D721Med (cell line): ENCODE measurements at places on chromosomes 4 and X.

DNA sequence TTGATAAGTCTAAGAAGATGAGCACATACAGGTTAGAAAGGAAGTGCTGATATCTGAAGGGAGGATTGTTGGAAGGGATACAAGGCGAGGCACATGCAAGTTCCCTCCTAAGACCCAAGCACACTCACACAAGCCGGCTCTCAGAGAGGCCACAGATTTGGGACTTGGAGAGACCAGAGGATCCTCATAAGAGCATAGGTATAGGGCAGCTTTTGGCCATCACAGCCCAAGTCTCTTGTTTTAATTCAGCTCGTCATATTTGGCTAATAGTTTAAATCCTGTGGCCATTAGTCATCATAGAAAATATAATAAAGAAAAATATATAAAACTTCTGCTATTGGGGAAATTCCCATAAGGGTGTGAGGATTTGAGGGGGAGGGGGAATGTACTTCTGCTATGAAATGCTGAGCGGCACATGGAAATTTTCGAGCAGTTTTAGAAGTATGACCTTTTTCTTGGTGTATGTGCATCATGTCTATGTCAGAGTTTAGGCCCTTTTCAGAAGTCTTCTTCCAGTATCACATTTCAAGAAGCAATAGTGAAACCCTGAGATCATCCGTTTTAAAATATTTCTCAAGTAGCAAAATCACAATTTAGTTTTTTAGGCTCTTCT is 97.7 kb downstream of the NFKB1 start:
- no peak for DNase-seq

DNA sequence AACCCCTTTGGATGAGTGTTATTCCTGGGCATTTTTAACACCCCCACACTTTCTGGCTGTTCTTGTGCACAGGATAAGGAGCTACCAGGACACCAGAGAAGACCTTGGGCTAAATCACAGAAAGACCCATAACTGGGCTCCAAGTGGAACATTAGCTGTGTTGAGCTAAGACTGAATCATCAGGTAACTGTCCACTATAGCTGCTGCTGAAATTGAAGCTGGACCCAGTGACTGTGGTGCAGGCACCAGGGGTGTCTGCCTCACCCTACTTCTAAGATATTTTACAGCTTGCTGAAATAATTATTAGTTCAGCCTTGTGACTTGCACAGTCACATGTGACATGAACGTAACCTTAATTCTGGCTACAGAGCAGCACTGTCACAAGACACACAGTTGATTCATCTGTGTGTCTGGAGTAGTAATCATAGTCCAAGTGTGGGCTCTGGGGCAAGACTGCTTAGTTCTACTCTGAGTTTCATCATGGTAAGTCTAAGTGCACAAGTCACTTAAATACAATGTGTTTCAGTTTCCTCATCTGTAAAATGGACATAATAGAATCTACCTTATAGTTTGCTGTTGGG is 127.4 kb downstream of the SLC39A8 start:
- no peak for DNase-seq

DNA sequence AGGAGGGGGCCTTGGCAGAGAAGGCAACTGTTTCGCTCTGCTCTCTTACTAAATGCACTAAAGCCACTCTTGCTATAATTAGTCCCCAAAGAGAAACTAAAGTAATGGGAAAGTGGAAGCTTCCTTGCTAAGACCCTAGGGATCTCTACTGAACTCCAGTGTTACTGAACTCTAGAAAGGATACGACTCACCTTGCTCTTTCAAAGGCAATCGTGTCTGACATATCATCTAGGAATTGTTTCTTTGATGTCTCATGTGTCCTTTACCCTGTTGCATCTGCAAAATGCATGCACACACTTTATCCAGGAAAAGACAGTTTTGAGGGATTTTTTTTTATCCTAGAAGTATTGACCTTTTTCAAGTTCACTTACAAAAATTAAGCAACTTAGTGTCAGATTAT is 148.1 kb upstream of the FAM9B start:
- DNase-seq: no peak

DNA sequence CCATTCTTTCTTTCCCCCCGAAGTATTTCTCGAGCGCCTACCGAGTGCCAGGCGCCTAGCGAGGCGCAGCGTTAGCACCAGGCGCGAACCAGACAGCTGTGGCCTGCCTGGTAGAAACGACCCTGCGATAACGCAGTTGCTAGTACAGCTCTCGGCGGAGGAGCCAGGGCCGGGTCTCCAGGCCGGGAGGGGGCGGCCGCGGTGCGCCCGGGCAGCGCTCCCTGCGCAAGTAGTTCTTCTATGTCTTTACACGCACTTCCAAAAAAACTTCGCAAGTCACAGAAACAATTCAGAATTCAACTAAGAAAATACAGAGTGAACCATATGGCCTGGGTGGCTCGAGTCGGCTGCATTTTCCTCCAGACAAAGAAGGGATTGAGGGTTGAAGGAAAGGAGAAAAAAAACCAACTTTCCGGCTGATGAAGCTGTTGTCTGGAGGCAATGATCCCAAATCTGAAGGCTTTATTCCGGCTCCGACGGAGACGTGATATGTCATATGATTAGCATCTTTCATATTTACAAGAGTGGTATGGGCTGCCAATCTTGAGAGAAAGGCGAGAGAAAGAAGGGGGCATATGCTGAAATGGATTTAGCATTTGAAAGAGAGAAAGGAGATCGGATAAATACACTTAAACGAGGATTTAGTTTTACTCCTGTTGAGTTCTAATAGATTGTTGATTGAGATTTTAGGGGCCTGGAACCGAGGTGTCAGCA is 7.2 kb upstream of the NEUROG2 start:
- DNase-seq: no peak

DNA sequence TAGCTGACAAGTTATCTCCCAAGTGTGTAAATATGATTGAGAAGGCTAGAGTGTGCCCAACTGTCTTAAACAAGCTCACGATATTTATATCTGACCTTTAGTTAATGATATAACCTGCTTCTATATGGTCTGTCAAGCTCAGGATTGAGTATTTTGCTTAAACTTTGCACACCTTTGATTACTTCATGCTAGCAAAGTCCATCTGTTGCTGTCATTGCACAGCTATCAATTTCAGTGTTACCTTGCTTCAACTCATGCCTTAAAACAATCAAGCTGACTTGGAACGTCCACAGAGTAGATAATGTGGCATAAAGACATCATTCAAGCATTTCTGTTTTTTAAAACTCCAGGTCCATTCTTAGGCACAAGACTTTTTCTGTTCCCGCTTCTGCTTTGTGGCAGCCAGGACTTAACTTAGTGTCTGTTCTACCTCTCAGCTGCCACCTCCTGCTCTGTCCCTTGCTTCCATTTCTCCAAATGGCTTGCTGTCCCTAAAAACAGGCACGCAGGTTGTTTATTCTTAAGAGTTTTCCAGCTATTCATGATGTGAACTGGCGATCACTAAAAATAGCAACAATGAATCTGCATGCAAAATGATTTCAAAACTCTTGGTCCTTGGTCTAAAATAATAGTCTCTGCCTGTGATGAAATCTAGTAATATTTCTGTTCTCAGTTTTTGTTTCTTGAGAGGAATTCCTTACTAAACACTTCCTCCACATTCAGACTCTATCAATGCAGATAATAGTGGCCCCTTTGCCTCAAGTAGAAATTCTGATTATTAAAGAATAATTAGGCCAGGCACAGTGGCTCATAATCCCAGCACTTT is 16.3 kb upstream of the NEIL3 start:
- DNase-seq: no peak

DNA sequence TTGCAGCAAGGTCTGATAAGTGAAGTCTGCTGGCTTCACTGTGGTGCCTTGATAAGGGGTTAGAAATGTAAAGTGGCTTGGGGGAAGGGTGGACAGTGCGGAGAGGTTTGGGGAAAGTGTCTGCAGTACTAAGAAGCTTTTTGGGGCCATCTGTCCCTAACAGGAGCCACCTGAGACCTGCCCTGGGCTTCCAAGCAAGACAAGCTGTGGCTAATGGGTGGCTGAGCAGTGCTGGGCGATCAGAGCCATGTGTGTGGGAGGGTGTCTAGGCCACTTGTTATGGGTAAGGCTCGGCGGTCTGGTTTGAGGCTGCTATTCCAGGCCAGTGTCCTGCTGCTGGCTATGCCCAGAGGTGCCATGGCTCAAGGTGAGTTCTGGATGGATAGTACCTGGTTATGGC is 185.4 kb upstream of the MTMR8 start:
- DNase-seq: no peak

GRCh38 chrX:3378156-3378555 is 31.7 kb upstream of the MXRA5 start:
- DNase-seq: no peak

- no peak for DNase-seq
Measured at GRCh38 chr4:153233761-153234371, 29.6 kb downstream of the TRIM2 start.

DNA sequence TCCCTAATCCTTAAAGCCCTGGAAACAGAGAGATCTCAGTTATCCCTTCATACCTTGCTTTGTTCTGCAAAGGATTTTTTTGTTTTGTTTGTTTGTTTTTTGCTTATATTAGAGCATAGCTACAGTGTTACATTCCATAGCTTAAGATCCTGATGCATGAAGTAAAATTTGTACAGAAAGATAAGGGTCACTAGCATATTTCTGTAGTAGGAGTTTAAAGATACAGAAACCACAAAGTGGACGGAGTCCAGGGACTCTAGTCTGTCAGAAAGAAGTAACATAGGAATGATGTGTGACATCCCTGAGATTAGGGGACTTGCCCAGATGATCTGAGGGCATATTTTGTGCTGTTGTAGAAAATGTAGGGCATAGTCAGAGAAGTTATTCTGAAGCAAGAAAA is 151.9 kb upstream of the PLAC1 start:
- DNase-seq: no peak
